ENCODE measurements at places on chromosomes 7 and 10.

DNA sequence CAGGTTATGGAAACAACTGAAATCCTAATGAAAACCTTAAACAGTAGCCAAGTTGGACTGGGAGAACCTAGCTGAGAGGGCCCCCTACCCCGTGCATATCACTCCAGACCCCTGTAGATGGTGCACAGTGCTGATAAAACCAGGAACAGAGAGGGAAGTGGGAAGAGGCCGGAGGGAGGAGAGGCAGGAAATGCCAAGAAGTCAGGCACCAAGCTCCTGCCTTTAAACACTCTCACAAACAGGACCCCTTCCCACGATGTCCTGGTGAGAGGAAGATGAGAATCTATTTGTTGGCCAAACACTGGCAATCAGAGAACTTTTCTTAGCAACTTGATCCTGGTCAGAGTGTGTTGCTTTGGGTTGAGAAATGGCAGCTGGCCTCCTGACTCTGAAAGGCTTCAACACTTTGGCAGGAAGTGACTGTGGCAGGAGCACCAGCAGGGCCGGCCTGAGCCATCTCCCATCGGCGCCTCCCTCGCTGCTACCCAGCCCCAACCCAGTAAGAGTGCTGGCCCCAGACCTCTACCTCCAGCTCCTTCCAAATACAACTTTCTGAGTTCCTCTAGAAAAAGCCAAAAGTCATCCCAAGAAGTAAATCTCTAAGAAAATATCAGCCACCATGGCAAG, 39.5 kb downstream of the GSDME start:
- no peak for DNase-seq

- DNase-seq = no peak
Observed at GRCh38 chr10:27564398-27564797, 60.3 kb downstream of the RAB18 start.

DNA sequence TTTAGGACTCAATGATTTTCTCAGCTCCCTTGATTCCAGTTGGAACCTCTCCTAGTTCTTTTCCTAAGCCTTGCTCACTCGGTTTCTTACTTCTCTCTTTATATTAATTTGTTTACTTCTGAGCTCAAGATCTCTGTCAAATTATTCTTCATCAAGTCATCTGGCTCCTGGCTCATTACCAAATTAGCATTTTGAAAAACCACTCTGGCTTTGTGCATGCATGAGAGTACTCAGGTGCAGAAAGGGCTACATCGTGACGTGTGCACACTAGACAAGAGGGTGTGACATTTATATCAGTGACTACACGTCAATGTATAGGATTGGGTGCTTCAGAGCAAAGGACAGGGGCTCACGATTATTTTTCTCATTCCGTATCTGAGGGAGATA, 645.7 kb upstream of the DPP6 start:
- no peak for DNase-seq

- no peak for DNase-seq
Observed at GRCh38 chr7:26959290-26959689, 94.9 kb upstream of the SKAP2 start.

DNA sequence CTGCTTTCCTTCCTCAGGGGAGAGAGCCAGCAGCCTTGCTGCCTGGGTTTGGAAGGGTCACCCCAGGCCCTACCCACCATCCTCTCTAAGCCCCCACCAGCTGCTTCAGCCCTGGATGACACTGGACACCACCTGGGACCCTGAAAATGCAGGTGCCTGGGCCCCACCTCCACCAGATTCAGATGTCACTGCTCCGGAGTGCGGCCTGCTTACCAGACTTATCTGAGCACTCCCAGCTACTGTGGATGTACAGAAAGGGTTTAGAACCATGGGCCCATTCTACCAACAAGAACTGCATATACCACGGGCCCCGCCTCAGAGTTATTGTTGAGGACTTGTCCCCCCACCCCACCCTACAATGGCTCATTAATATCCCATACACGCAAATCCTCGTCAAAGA, 172.3 kb downstream of the PTPRN2 start:
- DNase-seq = no peak

- no peak for DNase-seq
Observed at GRCh38 chr7:117023325-117023854, 70.1 kb downstream of the ST7 start.

DNA sequence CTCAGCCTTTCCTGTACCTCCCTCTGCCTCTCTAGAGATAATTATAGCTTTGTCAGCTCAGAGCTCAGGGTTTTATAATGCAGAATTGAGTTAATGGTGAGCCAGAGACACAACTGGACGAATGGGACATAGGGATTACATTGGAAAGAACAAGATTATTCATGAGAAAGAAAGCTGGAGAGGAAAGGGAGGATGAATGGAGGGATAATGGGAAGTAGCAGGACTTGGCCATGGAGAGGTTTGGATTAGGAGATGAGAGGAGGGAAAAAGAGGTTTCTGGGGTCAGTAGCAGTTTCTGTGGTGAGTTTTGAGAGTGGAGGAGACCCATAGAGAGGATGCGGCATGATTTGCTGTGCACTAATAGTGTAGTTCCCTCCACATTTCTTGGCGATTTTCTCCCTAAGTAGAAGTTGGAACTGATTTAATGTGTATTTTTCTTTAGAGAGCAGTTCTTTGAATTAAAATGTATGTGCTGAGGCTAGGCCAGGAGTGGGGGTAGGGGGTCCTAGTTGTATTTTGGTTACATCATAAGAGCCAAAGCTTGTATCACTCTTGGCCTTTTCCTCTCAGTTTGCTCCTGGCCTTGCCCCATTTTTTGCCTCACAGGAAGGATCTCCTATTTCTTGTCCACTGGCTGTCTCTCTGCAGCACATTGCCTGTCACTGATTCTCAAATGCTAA, 107.4 kb downstream of the MKX start:
- DNase-seq = no peak

DNA sequence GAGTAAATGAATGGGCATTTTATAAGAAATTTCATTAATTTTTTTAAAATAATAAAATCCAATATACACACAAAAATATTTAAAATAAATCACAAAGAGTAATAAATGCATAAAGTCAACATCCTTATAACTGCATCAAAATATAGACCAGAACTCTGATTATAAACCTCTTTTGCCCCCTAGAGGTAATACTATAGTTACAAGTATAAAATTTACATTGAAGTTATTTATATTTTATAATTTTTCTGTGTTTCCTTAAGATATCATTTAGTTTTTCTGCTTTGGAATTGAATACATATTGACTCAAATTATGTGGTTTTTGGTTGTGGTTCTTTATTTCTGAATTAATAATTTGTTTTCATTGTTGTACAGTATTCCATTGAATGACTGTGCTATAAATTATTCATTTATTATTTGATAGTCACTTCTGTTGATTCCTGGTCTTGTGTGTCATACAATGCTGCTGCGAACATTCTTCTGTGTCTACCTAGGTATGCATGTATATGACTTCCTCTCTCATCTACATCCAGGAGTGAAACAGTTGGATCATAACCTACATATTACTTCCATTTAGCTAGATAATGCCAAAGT, 673.6 kb downstream of the IPMK start:
- no peak for DNase-seq

DNA sequence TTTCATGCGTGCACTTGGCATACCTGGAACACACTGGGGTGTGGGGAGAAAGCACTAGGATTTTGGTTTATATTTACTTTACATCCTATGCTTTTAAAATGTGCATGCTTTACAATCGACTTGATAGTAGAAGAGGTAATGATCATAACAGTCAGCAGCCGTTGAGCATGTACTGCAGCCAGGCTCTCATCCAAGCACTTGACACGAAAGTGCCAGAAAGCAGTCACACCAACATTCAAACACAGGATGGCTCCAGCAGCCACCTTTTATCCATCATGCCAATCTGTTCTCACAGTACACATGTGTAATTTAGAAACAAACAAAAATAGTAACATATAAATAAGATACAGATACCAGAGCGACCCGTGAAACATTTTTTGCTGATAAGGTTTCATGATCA, 1.2 kb upstream of the FAM241B start:
- no peak for DNase-seq

DNA sequence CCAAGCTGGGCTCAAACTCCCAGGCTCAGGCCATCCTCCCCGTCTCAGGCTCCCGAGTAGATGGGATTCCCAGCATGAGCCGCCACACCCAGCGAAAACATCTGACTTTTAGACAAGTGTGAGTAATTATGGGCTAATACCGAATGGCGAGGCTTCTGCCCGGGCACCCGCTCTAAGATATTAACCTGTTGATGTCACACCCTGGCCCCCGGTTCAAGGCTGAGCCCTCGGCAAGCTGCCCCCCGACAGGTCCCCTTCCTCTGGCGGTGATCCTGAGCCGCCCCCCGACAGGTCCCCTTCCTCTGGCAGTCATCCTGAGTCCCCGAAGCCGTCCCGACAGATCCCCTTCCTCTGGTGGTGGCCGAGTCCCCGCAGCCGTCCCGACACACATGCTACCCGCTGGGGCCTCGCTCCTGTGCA, 5.2 kb downstream of the PSMG3 start:
- DNase-seq = no peak

DNA sequence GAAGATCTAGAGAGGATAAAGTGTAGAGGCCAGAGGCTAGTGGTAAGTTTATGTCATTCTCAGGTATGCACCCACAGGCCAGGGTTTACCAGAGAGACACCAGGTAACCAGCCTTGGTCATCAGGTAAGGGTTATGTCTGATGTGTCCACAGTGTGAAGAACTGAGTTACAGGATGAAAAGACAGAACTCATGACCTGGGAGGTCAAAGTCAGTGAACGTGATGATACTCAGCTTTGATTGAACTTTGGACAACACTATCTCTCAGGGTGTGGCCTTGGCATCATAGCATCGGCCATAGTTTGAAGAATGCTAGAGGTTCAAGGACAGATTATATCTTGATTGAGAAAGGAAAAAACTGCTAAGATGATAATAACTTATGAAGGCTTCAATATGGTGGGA, 37.5 kb downstream of the MGAM start:
- no peak for DNase-seq

- DNase-seq = no peak
Observed at GRCh38 chr10:25561758-25562157, 372.3 kb upstream of the MYO3A start.

DNA sequence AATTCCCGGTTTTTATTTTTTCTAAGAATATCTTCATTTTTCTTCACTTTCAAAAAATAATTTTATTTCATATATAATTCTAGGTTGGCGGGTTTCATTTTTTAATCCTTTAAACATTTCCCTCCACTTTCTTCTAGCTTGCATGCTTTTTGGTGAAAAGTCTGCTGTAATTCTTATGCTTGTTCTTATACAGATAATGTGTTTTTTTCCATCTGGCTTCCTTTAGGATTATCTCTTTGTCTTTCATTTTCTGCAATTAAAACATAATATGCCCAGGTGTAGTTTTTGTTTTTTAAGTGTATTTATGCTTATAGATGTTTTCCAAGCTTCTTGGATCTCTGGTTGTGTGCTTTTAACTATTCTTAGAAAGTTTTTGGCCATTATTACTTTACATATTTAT, 341.3 kb upstream of the SEMA3C start:
- no peak for DNase-seq

DNA sequence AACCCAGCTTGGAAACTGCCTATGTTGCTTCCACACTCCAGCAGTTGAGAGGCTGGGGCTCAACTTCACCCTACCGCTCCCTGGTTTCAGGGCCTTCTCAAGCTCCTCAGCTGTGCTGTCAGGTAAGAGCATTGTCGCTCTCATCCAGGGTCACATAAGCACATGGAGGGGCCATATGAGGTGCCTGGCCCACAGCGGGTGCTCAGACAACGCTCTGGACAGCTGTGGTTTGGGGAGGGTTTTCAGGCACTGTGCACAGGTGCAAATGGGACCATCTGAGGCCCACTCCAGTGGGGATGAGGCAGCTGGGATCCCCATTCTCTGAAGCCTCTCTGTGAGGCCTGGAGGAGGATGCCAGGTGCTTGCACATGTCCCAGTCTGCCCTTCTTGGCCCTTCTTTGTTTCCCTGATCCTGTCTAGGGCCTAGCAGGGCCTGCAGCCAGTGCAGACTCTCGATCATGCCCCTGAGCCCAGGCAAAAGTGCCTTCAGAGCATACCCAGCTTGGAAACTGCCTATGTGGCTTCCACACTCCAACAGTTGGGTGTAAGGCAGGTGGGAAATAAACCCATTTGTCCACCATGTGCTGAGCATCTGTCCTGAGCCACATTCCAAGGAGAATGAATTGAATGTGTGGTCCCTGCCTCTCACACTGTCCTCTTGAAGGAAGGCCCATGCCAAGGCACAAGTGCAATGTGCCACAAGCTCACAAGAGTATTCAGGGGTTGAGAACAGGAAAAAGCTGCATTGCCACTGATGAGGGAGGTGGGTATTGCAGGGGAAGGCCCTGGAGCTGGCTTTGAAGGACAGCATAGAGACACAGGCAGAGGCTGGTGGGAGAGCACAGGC, 40.3 kb downstream of the VSTM4 start:
- no peak for DNase-seq

DNA sequence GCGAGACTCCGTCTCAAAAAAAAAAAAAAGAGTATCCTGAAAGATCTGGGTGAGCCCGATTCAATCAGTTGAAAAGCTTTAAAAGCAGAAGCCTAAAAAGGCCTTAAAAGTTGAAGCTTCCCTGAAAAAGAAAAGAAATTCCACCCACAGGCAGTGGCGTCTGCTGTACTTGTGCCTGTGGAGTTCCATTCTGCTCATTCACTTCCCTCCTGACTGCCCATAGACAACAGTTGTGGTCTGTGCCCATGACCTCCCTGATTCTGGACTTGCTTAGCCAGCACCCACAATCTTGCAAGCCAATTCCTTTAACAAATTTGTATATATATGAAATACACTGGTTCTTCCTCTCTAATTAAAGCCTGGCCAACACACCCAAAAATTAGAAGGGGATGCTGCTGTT, 141.7 kb downstream of the DLG5 start:
- no peak for DNase-seq

DNA sequence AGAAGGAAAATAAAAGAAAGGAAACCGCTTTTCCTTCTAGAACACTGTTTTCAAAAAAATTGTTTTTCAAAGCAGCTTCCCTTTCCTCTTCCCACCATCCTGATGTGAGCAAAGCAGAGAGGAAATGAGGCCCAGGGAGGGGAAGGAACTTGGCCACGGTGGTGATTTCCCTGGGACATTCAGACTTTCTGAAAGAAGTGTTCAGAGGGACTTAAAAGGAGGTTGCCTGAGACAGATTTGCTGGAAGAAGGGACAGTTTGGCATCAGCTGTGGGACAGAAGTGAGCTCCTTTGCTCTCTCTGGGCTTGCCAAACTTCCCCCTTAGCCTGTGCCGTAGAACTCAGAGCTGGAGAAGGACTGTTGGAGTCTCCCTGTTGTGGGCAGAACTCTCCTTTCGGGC, 30.3 kb downstream of the ADCYAP1R1 start:
- DNase-seq = no peak
